ENCODE measurements at places on chromosomes 13 and 19.

- DNase-seq, result peak; percentile 77
Observed at GRCh38 chr19:7869453-7869909, 4.7 kb downstream of the PRR36 start.

DNA sequence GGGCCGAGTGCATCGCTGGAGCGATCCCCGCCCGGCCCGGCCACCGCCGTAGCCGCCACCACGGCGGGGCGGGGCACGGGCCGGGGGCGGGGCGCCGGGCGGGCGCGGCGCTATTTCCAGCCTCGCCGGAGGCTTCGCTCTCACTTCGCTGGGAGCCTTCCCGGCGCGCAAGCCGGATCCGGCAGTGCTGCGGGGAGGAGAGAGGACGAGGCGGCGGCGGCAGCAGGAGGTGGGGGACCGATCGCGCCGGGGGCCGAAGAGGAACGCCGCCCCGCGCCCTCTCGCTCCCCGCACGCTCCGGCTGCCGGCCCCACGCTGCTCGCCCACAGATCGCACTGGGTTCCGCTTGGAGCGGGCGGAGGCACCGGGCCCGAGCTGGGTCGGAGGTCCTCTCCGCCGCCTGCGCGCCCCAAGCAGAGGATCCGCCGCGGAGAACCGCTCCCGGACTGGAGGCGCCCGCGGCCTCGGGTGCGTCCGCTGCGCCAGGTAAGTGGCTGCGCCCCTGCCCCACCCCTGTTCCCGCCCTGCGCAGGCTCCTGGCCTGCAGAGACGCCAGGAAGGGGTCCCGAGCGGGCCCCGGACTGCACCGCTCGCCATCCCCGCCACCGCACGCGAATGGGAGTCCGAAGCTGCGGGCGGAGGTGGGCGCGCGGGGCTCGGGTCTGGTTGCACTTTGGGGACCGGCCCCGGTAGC, at the start of gene CHST8:
CHST8 (plus strand) TSS at position 143 of the 694 bp plus-strand sequence. CDS start 67,309 bp downstream, outside the sequence.
- no peak for DNase-seq

DNA sequence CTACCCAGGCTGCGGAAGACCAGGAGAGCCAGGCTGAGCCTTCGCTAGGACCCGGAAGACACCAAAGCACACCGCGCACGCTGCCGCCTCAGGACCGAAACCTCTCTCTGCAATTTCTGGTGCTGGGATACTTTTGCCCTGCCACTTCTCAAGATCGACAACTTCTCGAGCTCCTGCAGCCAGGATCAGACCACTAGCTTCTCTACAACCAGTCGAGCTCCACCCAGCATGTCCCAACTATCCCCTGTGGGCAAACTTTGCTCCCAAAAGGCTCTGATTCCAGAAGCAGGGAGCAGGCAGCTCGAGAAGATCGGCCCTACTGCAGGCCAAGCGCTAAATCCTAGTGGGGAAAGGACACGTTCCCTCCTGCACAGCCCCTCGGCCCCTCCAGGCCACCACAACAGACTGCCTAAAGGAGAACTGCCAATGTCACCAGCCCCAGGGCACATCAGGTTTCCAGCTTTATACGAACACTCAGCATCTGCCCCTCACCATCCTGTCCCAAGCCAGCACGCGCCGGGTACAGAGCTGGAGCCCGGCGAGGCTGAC, 979 bp downstream of the AKAP8 start:
- peak; percentile 27 for DNase-seq

DNA sequence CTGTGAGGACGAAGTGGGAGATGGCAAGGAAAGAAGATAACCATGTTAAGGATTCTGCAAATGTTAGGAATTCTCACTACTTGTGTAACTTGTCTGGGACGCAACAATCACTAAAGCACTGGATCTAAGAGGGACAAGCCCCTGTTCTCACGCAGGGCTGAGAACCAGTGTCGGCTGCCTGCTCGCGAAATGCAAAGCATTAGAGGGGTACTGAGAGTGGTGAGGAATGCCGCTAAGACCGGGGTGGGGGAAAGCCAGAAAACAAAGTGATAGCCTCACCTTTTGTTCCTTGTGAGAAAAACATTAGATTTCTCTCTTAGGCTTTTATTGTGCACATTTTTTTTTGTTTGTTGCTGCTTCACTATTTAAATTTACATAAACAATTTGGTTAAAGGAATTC, 241.9 kb downstream of the ABCC4 start:
- no peak for DNase-seq

Measured in activated T-cell treated with anti-CD3 and anti-CD28 coated beads for 4 hours (primary cell).